ENCODE measurements at places on chromosomes 3 and 15.

- no peak for DNase-seq
Observed at GRCh38 chr3:107347751-107348150, 29.5 kb upstream of the CCDC54 start.

GRCh38 chr3:141610939-141611338 lies 124.1 kb downstream of the RASA2 start:
- DNase-seq = no peak

- no peak for DNase-seq
Observed at GRCh38 chr15:52680041-52680391, 828 bp upstream of the ATOSA start.

DNA sequence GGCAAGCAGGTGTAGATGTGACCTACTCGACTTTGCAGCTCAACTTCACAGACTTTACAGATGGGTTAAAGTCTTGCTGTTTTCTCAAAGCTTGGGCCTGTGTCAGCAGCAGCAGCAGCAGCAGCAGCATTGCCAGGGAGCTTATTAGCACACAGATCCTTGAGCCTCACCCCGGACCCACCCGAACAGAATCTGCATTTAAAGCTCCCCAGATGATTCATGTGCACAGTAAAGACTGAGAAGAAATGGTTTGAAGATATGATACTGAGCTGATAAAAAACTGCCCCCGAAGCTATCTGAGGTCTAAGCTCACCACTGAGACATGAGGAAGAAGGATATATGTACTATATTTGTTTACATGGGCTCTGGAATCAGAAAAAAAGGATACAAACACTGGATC lies 231.7 kb downstream of the ARPP21 start:
- no peak for DNase-seq

DNA sequence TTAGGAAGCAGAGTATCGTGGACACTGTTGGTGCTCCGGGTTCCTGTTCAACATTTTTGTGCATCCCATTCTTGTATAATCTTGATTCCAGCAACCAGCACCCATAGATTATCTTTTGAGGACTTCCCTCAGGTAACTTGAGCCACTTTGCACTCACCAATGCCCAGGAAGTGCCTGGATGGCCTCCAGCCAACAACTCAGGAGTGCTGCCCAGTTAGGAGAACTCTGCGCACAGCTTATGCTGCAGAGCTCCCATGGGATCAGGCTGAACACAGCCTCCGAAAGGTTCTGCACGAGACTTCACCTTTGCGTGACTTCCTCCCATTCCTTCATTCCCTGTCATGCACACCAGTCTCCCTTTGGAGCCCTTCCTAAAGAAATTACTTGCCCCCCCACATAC lies 64.3 kb upstream of the LRRN1 start:
- no peak for DNase-seq

- no peak for DNase-seq
Observed at GRCh38 chr15:41825572-41826535, 2.0 kb upstream of the JMJD7 start.

GRCh38 chr15:48617619-48618018 lies 27.9 kb downstream of the FBN1 start:
- no peak for DNase-seq

DNA sequence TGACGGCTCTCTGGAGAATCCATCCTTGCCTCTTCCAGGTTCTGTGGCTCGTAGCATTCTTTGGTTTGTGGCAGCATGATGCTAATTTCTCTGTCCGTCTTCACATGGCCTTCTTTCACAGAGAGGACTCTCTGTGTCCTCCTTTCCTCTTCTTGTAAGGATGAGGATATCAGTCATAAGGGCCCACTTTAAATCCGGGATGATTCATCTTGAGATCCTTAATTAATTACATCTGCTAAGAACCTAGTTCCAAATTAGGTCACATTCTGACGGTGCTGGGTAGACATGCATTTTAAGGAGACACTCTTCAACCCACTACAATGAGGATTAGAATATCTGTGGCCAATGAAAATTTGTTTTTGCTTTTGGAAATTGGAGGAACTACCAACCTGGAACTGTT lies 15.7 kb upstream of the GXYLT2 start:
- no peak for DNase-seq

DNA sequence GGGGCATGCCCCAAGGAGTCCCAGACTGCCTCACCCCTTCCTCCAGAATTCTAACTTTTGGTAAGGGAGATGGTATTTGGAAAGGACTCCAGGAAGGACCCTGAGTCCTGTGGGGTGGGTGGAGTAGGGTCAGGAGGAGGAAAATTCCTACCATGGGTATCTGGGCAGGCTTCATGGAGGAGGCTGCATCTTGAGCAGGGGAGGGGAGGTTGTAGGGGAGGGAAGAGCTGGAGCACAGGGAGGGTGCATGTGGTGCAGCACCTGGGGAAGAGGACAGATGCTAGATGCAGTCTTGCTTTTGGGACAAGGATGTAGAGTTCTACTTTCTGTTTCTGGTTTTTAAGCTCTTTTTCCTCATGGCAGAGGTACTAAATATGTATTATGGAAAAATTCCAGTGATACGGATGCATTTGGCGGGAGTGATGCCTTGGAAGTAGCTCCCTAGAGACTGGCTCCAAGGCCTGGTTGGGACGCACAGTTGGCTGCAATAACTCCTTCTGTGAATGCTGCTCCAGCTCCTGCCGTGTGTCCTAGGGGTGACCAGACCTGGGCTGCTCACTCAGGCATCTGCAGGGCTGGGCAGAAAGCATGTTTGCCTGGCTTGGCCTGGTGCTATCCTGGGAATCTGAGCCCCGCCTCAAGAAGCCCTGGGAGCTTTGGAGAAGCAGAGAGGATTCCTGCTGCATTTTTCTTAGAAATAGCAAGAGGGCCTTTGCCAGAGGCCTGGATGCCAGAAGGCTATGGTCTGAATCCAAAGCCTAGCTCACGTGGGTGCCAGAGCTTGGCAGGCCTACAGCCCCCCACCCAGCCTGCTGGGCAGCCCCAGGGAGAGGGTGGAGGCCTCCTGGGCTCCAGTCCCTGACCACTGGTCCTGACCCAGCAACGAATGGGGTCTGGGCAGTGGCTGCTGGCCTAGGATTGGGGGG lies 10.1 kb downstream of the SEMA3F start:
- DNase-seq = no peak

DNA sequence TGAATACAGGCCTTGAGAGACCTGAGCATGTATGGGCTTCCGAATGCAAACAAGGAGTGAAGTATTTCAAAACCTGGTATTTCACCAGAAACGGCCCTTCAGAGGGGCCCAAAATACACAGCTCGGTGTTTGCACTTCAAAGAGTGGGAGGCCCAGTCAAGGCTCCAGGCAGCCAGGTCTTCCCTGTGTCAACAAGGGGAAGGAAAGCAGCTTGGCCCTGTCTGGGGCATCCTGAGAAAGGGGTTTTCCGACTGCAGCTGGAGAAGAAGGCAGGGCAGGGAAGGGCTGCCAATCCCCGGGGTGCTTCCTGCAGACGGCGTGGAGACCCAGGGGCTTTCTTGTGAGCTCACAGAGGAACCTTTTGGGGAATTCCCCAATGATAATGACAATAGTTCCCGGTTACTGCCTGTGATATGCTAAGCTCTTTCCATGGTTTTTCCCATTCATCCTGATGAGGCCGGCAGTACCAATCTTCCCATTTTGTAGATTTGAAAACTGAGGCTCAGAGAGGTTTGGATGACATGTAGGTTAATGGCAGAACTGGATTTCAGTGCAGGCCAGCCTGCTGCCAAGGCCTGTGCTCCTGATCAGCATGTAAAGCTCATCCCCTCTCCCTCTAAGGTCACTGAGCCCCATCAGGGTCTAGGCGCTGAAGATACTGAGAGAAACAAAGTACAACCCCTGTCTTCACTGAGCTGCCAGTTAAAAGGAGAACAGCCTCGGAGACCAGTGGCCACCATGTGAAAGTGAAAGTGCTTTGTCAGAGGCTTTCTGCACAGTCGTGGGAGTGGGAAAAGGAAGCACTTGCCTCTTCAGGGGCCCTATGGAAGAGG lies 43.0 kb upstream of the TLE3 start:
- DNase-seq = no peak

DNA sequence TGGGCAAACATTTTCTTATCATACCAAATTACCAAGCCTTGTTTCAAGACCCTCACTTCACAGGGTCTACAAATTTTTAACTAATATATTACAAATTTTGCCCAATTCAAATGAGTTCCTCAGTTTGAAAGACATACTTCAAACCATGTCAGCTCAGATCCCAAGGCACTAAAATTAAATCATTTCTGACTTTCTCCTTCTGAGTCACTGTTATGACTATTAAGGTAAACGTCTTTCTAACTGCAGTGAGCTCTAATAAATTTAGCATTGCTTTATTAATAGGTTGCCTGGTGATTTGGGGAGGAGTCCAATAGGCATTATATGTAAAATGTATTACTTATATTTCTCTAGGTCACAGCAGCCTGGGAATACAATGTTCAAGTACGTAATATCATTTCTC lies 158.2 kb upstream of the ARHGEF26 start:
- DNase-seq = no peak

DNA sequence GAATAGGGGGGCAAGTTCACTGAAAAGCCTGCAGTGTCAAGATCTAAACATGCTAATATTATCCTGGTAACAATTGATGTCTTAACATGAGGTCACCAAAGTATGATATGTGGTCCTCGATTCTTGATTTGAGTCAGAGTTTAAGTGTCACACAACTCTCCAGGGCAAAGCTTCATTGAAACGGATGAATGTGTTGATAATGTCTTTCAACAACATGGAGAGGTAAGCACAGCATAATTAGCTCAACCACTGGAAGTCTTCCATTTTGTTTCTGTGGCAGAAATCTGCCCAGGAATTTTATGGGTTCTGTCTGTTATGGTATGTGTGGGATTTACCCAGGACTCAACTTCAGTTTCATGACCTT lies 591.5 kb downstream of the ZNF385D start:
- DNase-seq = no peak

GRCh38 chr15:80404057-80404760 lies at the start of gene ARNT2:
Gene ARNT2, plus strand, starts transcription at chr15:80404382. Its CDS starts 134 bp downstream, at chr15:80404516.
- no peak for DNase-seq

DNA sequence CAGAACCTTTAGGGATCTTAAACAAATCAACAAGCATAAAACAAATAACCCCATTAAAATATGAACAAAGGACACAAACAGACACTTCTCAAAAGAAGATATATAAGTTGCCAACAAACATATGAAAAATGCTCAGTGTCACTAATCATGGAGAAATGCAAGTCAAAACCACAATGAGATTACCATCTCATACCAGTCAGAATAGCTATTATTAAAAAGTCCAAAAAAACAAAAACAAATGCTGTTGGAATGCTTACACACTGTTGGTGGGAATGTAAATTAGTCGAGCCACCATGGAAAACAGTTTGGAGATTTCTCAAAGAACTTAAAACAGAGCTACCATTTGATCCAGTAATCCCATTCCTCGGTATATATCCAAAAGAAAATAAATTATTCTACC lies 423.6 kb downstream of the OTOL1 start:
- DNase-seq = no peak

GRCh38 chr3:133227813-133228212 lies 172.0 kb upstream of the BFSP2 start:
- DNase-seq = no peak

- DNase-seq = no peak
Observed at GRCh38 chr3:11560746-11561145, 83.0 kb downstream of the VGLL4 start.

DNA sequence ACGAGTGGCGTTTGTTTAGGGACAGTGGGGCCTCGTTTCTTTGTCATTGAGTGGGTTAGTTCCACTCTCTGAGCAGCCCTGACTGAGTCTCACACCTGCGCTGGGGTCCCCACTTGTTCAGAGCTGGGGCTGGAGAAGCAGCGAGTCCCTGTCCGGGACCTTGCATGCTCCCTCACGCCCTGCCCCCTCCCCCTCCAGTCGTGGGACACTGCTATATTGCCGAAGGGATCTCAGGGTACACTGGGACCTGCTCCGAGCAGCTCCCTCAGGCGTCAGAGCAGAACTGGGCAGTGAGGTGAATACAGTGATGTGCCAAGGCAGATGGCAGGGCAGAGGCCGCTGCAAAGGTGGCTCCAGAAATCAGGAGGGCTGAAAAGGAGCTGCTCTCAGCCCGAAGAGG lies 59.9 kb upstream of the KLF13 start:
- DNase-seq = no peak

- DNase-seq = no peak
Observed at GRCh38 chr15:82931221-82931620, 21.3 kb downstream of the HOMER2 start.

DNA sequence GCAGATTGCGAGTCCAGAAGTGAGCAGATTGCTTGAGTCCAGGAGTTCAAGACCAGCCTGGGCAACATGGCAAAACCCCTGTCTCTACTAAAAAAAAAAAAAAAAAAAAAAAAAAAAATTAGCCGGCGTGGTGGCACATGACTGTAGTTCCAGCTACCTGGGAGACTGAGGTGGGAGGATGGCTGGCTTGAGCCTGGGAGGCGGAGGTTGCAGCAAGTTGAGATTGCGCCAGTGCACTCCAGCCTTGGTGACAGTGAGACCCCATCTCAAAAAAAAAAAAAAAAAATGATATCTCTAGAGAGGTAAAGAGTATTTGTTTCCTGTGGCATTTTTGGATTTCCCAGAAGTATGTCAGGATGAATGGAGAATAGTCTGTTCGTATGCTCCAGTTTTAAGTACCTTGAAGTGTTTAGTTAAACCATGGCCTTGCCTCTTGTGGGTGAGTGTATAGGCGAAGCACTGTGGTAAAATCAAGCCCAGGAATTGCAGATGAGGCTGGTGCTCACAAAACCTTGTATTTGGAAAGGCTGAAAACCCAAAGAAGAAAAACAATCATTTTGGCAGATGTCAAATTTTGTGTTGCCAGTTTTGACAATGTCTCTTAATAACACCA lies 5.9 kb downstream of the CACNA1D start:
- DNase-seq = no peak

DNA sequence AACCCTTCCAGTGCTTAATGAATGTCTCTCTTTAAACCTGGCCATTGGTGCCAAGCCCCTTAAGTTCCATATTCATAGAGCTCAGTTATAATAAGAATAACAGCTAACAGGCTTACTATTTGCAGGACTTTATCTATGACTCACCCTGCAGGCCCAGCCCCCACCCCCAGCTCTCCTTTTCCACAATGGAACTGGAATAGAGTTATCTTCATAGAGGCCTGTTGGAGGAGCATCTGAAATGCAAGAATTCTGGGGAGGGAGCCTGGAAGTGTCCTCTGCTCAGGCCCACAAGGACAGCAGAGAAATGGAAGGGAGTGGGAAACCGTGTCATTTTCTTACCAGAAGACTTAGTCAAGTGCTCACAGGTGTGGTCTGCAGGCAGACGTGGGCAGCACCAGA lies 52.8 kb downstream of the SEMA5B start:
- DNase-seq = no peak

GRCh38 chr15:79478108-79478507 lies 46.0 kb downstream of the MINAR1 start:
- no peak for DNase-seq

GRCh38 chr15:48046813-48047438 lies 73.9 kb upstream of the SLC24A5 start:
- DNase-seq = no peak

GRCh38 chr15:41862515-41863116 lies 24.0 kb downstream of the PLA2G4B start:
- no peak for DNase-seq

- peak; percentile 65 for DNase-seq
Observed at GRCh38 chr15:73700041-73700842, 16.1 kb downstream of the CD276 start.

GRCh38 chr15:66184936-66185790 lies 68.4 kb downstream of the MEGF11 start:
- no peak for DNase-seq

Data from stimulated activated CD4-positive, alpha-beta T cell treated with anti-CD3 and anti-CD28 coated beads, TNF-alpha, amount 100 ng/mL, for 24 hours (primary cell).